ENCODE measurements at places on chromosomes 3 and 15. TPM values are rescaled to one million over a fixed set of nuclear protein-coding genes. Genes with fewer than 3 reads are reported as not detected.

GRCh38 chr3:8635631-8636030 lies 9.0 kb downstream of the SSUH2 start:
- ATAC-seq: no peak

The CFAP91 gene
- total RNA-seq: 10.6 TPM

- no peak for ATAC-seq
These were observed 5.3 kb upstream of the SPRED1 start for GRCh38 chr15:38247336-38247735.

The SAXO2 gene
- total RNA-seq: 5.7 TPM

The GSK3B gene
- total RNA-seq: 66.4 TPM

DNA sequence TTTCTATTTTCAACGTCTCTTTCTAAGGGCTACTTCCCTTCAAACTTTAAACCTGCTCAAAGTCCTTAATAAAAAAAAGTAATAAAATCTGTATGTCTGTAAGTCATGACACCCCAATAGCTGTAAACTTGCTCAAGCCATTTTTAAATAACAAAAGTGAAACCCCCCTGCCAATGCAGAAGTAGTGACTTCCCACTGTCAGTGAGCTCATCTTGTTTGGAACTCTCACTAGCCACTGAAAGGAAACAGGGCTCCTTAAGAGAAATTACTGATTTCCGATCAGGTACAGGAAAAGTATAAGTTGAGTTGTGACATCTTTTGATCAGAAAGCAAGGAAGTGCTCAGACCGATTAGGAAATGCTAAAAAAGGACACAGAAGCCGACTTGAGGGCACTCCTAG lies 27.6 kb upstream of the GPR171 start:
- no peak for ATAC-seq
